ENCODE measurements at places on chromosomes 11 and 22.

DNA sequence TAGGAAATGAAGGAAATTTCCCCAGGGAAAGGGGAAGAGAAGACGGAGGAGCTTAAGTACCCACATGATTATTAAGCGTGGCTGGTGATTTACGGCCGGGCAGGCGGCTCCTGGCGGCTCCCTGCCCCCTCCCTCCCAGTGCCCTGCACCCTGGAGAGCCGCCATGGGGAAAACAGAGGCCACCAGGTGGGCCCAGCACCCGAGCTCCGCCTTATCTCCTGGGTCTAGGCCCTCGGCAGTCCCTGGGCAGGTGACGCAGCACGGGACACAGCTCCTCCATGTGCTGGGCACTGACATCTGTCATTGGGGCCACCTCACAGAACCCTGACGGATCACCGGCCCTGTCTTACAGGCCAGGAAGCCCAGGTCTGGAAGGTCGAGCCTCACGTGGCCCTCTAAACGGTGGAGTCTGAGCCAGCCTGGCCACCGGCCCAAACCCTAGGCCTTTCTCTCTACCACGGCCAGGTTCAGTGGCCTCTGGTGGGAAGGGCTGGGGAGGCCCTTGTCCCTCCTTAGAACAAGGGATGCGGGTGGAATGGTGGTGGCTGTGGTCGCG, 60.2 kb upstream of the PPARA start:
- no peak for DNase-seq

GRCh38 chr22:24134090-24134846, 47.0 kb upstream of the SUSD2 start:
- DNase-seq = peak; percentile 24

GRCh38 chr11:73547706-73548595, 50.0 kb downstream of the FAM168A start:
- DNase-seq = no peak

- DNase-seq = no peak
Measured at GRCh38 chr22:44972363-44973083, 37.3 kb downstream of the PHF21B start.

DNA sequence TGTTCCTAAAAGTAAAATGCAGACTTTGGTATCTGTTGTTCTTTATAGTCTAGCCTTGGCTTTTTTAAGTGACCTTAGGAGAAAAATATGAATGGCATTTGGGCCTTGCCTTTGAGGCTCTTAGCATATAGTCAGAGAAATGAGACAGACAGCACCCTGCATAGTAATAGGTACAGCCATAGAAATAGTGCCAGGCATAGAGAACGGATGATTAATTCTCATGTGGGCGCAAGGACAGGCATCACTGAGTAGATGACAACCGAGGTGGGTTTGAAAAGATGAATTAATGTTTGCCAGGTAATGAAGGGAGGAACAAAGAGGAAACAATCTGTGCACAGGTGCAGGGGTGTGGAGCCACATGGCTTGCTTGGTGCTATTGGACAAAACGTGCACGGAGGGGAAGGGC, 90.5 kb downstream of the BMAL1 start:
- no peak for DNase-seq

- DNase-seq = no peak
Measured at GRCh38 chr11:80987171-80987570, 1546.3 kb upstream of the TENM4 start.

GRCh38 chr11:86740628-86741483, 59.5 kb upstream of the PRSS23 start:
- DNase-seq = no peak

DNA sequence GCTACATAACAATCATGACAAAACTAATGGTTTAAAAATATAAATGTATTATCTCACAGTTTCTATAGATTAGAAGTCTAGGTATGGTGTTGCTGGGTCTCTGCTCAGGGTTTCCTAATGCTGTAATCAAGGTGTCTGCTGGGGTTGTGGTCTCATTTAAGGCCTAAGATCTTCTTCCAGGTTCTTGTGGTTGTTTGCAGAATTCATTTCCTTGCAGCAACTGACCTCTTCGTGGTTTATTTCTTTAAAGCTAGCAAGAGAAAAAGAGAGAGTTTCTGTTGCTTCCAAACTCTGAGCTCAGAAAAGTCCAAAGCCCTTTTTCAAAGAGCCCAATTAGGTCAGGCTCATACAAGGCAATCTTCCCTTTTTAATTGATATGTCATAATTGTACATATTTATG, 452.7 kb upstream of the CCDC179 start:
- DNase-seq = no peak

DNA sequence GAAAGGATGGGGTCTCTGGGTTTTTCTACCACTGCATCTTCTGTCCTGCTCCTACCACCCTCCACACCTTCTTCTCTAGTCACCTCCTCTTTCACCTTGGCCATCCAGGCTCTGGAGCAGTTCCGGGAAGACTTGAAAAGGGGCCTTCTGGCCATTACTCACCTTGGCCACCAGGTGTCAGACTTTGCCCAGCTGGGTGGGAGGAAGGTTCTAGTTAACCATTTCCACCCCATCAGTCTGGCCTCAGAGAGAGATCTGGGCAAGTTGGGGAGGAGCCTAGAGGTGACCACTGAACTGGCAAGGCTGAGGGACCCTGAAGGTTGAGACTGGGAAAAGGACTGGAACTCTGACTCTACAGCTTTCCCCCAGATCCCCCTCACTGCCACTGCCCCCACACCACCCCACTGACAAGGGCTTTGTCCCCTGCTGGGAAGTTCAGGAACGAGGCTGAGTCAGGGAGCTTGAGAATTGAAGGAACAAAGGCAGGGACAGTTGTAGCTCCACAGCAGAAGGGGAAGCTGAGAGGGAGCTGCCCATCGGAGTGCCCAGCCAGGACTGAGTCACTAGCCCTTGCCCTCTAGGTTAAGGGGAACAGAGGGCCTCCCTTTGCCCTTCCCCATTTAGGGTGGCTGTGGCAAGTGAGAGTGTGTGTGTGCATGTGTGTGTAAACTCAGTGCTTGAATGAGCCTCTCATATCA, 3.7 kb upstream of the POLD4 start:
- DNase-seq = no peak

- no peak for DNase-seq
Measured at GRCh38 chr11:108984523-108984922, 319.7 kb downstream of the DDX10 start.

DNA sequence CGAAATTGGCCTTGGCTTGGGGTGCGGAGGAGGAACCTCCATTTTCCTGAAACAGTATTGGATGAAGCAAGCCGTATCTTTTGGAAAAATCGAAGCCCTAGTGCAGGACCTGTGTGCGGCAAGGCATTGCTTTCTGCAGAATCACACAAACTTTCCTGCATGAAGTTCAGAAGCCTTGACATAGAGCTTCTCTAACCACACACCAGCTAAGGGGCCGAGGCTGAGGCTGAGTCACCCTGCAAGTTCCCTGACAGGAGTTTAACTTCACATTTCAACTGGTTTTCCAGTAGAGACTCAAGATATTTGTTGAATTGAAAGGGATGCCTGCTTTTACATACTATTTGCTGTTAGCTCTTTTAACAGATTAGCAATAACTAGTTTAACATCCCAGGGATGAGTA, 67.8 kb downstream of the TCF20 start:
- peak; percentile 21 for DNase-seq

GRCh38 chr11:28400331-28401100, 292.3 kb downstream of the METTL15 start:
- DNase-seq = no peak

DNA sequence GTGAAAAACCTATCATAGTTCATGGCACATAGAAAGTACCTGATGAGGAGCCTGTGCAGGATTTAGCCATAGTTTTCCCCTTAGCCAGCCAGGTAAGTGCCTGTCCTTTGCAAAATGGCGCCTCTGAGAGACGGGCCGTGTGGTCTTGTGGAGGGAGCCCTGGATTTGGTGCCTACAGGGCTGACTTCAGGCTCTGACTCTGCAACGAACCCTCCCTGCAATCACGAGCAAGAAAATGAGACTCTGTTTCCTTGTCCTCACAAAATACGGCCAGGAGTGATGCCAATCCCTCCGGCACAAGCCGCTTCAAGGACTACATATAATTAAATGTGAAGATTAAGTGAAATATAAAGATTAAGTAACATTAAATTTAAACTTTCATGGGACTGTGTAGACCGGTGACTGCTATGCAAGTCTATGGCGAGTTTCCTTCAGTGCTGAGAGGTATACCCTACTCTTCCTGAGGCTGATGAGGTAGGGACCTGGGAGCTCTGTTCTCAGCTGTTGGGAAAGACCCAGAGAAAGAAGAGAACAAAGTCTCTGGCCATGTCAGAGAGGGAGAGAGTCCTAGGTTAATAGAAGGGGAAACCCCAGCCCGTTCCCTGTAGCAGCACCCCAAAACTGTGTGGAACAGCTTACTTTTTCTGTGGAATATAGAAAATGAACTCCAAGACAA, 6.1 kb upstream of the CXCR5 start:
- DNase-seq = no peak

DNA sequence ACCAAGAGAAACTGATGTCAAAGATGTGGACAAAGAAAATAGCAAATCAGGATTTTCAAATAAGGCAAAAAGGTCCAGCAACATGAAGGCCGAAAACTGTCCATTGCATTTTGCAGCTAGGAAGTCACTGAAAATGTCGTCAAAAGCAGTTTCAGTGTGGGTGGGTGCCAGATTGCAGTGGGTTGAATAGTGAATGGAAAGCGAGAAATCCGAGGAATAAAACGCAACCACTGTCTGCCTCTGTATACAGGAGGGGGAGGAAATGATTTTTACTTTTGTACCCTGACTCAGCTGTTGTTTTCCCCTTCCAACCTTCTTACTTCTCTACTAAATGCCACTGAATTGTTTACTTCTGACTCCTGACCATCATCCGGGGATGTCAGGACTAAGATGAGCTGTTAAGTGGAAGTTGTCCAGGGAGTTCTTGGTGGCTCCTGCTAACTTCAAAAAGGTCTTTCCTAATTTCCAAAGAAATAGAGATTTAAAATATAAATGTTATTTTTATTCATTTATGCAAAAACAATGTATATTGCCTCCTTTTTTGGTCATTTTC, 64.9 kb upstream of the BIRC3 start:
- DNase-seq = no peak

DNA sequence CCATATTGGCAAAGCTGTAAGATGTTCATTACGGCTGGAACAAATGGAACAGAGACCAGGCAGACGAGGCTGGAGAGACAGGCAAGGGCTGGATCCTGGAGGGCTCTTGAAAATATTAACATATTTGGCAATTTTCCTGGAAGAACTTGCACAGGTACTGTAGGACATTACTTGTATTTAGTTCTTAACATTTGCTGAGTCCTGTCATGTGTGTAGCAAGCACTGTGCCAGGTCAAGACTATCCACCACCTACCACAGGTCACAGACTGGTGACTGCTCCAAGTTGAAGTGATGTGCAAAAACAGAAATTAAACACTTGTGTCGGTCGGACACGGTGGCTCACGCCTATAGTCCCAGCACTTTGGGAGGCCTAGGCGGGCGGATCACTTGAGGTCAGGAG, 58.7 kb upstream of the TNRC6B start:
- DNase-seq = no peak

- DNase-seq = no peak
Measured at GRCh38 chr22:49564054-49564453, 263.6 kb downstream of the BRD1 start.

- no peak for DNase-seq
Measured at GRCh38 chr11:64103277-64103985, 62.5 kb downstream of the MACROD1 start.

GRCh38 chr11:50333861-50334260, 301.2 kb downstream of the OR4C45 start:
- DNase-seq = no peak
